ENCODE measurements at places on chromosomes 7 and 10. TPM values are rescaled to one million over a fixed set of nuclear protein-coding genes. Genes with fewer than 3 reads are reported as not detected.

ITPRIP gene
- total RNA-seq = 25.6 TPM

HYAL4 gene
- total RNA-seq = not detected

VAX1 gene
- not detected for total RNA-seq

MAP3K8 gene
- 5.2 TPM for total RNA-seq

MAPK8 gene
- total RNA-seq = 34.2 TPM

TMEM229A gene
- 0.15 TPM for total RNA-seq

NPC1L1 gene
- 0.17 TPM for total RNA-seq

GRCh38 chr10:119368991-119369869, 161.9 kb downstream of the GRK5 start:
- H3K27ac ChIP-seq = peak overlapping the region; percentile 90
- H3K27me3 ChIP-seq = no peaks in the 10 kb centered on the region
- H3K4me3 ChIP-seq = no peak overlapping the region

GRCh38 chr7:76315364-76315763, 12.9 kb downstream of the HSPB1 start:
- H3K27me3 ChIP-seq = no peaks in the 10 kb centered on the region
- no peaks in the 10 kb centered on the region for H3K36me3 ChIP-seq
- H3K27ac ChIP-seq = no peak overlapping the region
- H3K4me1 ChIP-seq = peaks cover 11% of the 10 kb centered on the region

DNA sequence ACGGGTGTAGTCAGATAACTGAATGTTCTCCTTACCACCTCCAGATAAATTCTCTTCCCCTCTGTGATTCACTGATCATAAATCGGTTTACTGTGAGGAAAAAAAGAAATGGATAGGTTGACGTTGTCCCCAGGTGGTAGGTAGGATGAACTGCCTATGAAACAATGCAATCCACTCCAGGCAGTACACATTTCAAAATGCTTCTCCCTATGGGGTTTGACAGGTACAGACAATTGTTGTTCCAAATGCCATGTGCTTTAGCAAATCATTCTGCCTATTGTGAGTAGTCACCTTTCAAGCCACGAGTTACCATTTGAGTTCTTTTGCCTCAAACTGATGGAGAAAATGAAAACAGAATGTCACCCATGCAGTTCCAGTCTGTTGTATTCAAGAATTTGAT, 21.8 kb downstream of the VIM start:
- DNase-seq = no peak
- no peak overlapping the region for H3K4me3 ChIP-seq
- H3K4me1 ChIP-seq = no peaks in the 10 kb centered on the region
- H3K27me3 ChIP-seq = no peaks in the 10 kb centered on the region
- no peaks in the 10 kb centered on the region for H3K36me3 ChIP-seq

DNA sequence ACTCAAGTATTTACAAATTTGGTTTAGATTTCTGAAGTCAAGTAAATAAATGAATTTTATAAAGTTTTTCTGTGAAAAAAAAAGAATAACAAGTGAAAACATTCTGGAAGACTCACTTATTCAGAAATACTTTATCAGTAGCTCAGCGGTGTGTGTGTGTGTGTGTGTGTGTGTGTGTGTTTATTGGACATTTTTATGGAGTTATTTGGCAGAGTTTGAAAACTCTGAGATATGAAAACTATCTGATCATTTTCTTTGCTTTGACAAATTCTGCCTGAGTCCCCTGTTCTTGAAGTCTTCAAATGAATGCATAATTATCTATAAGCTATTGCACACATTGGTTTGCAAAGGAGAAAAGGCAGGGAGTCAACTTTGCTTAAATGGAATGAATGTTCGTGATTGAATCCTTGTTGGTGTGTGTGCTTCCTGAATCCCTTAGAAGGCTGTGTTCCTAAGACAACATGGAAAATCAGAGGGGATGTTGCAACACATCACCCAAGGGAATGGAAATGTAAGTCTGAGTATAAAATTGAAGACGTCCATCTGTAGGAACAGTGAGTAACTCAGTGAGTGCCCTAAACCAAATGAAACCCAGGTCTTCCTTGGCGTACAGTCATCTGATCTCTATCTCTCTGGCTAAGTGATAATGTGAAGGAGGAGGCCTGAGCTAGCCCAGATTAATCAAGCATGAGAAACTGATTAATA, 160.9 kb downstream of the REEP3 start:
- H3K4me3 ChIP-seq = no peak overlapping the region
- H3K27me3 ChIP-seq = no peaks in the 10 kb centered on the region

DNA sequence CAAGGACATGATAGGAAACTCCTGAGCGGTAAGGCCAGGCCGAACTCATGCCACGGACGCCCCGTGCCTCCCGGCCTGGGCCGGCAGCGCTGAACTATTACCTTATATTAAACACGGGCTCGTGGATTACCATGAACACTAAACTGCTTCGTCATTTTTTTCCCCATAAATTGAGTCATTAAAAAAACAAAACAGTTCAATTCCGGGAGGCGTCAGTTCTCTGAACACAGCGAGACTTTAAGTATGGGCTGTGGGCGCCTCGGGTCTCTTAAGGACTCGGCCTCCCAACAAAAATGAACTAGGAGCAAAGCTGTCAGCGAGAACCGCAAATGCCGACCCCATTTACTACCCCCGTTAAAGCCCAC, 519 bp downstream of the PITRM1 start:
- peak overlapping the region; percentile 63 for H3K4me3 ChIP-seq
- DNase-seq = no peak
- no peaks in the 10 kb centered on the region for H3K27me3 ChIP-seq
- peaks cover 31% of the 10 kb centered on the region for H3K36me3 ChIP-seq
- H3K27ac ChIP-seq = peak overlapping the region; percentile 43

GRCh38 chr10:1449021-1449420, 288.3 kb downstream of the ADARB2 start:
- H3K27me3 ChIP-seq = no peaks in the 10 kb centered on the region
- no peak overlapping the region for H3K4me3 ChIP-seq
- no peaks in the 10 kb centered on the region for H3K4me1 ChIP-seq
- no peak for DNase-seq
- H3K27ac ChIP-seq = no peak overlapping the region
- no peaks in the 10 kb centered on the region for H3K36me3 ChIP-seq

GRCh38 chr10:87507879-87508483, 3.3 kb downstream of the MINPP1 start:
- peaks cover 14% of the 10 kb centered on the region for H3K4me1 ChIP-seq
- H3K27ac ChIP-seq = no peak overlapping the region
- DNase-seq = no peak
- no peaks in the 10 kb centered on the region for H3K27me3 ChIP-seq
- peaks cover 51% of the 10 kb centered on the region for H3K36me3 ChIP-seq

DNA sequence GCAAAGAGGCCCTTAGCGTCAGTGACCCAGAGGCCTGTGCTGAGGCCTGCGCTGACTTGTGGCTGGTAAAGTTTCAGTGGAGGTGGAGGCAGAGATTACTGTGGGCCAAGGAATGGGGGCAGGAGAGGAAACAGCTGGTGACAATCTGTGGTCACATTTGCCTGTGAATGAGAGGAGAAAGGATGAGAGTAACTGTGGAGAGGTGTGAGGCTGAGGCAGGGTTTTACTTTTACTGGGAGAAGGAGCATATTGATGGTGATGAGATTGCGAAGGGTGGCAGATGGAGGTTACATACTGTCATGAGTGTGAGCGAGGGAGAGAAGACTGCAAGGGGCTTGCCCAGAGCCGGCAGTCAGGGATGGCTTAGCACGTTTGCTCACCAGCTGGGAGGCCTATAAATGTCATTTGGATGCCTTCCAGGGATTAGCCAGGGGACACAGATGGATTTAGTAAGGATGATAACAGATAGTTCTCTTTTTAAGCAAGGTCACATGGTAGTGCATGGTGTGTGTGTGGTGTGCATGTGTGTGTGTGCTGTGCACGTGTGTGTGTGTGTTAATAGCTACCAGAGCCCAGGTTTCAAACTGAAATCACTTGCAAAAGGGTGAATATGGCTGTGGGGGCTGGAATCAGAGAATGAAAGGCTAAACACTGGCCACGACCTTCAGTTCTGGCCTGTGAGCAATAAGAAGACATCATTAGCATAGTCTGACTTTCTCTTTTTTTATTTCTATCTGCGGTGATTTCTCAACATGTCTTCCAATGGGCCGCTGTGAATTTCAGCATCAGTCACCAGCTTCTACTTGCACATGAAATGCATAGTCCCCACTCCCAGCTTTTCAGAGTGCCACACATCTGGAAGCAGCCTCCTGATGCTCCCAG, 291.5 kb upstream of the ZNF32 start:
- no peaks in the 10 kb centered on the region for H3K36me3 ChIP-seq
- peaks cover 34% of the 10 kb centered on the region for H3K4me1 ChIP-seq
- no peaks in the 10 kb centered on the region for H3K27me3 ChIP-seq
- no peak for DNase-seq
- H3K27ac ChIP-seq = no peak overlapping the region
- no peak overlapping the region for H3K4me3 ChIP-seq

DNA sequence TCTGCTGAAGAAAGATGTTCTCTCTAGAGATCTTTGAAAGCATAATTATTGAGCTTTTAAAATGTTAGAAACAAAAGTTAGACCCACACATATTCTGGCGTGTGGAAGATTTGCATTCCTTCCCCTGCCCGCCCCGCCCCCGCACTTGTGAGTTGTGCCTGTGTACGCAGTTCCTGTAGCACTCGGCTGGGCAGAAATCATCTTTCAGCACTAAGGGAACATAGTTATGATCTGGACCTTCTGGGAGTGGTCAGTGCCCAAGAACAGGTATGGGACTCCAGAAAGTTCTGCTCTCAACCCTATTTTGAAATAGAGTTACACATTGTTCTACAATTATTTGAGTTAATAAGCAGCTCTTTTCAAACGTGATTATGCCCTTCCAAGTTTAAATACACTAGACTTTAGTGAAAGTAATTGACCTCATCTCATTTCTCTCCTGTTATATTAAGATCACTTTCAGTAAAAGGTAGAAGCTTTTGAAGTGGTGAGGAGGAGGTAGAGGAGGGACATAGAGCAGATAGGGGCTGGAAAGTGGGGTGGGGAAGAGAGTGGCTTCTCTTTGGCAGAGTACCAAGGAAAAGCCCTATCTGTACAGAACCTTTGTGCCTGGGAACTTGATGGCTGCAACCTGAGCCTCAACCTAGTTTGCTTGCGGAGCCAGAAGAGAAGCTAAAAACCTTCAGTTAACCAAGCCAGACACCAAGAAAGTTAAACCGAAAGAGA, 5.7 kb downstream of the BLVRA start:
- DNase-seq = peak; percentile 44
- no peaks in the 10 kb centered on the region for H3K36me3 ChIP-seq

DNA sequence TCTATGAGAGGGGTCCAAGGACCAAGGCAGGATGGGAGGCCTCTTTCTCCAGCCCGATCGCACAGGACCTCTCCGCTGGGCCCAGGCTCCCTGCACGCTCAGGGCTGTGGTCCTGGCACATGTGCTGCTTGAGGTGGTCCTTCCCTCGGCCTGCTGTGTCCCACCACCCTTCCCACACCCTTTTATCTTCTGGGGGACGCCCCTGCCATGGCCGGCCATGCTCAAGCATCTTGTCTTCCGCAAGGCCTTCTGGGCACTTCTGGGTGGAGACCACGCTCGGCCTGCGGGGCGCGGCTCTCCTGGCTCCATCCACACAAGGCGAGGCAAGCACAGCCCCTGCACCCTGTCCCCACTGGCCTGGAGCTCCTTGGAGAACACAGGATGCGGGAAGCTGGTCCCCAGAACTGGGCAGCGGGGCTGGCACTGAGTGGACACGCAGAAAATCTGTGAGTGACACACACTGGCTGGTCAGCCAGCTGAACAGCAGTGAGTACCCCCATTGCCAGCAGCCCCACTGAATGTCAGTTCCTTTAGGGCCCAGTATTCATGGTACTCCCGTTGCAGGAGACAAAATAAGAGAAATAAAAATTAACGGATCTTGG, 115.9 kb downstream of the TCERG1L start:
- H3K4me3 ChIP-seq = no peak overlapping the region
- no peaks in the 10 kb centered on the region for H3K4me1 ChIP-seq
- no peak for DNase-seq
- H3K36me3 ChIP-seq = no peaks in the 10 kb centered on the region
- H3K27me3 ChIP-seq = no peaks in the 10 kb centered on the region

- DNase-seq = no peak
- H3K4me3 ChIP-seq = no peak overlapping the region
- H3K4me1 ChIP-seq = no peaks in the 10 kb centered on the region
- H3K36me3 ChIP-seq = no peaks in the 10 kb centered on the region
- no peak overlapping the region for H3K27ac ChIP-seq
Observed at GRCh38 chr7:26370011-26370410, 78.3 kb downstream of the SNX10 start.

- H3K4me1 ChIP-seq = no peaks in the 10 kb centered on the region
- peak overlapping the region; percentile 53 for H3K27ac ChIP-seq
- no peaks in the 10 kb centered on the region for H3K27me3 ChIP-seq
- H3K36me3 ChIP-seq = no peaks in the 10 kb centered on the region
- no peak overlapping the region for H3K4me3 ChIP-seq
Observed at GRCh38 chr10:62456611-62457101, 82.5 kb downstream of the ZNF365 start.

DNA sequence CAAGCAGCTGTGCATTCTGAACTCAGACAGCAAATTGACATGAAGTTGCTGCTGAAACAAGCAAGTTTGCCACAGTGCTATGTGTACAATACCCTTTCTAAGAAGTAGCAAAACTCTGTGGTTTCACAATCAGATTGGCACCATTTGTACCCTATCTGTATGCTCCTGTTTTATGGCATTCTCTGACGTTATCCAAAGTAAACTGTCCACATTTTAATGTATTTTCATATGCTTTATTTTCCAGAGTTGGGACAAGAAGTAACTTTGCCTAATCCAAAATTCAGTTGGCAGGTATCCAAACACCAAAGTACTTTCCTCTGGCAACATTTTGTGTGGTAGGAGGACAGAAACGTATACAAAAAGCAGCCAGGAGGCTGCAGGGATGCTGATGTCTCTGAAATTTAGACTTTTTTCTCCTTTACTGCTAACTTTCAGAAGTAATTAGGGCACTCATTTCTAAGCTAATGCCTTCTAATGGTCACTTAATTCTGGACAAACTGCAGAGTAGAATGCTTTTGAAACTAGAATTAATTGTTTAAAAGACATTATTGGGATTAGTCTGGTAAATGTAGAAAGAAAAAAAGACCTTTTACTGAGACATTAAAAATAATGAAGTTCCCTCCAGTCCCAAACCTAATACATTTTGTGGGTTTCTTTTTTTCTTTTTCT, 414.7 kb upstream of the NRP1 start:
- H3K4me3 ChIP-seq = no peak overlapping the region
- H3K36me3 ChIP-seq = no peaks in the 10 kb centered on the region
- H3K27ac ChIP-seq = peak overlapping the region; percentile 23
- no peak for DNase-seq
- peaks cover 7% of the 10 kb centered on the region for H3K4me1 ChIP-seq

DNA sequence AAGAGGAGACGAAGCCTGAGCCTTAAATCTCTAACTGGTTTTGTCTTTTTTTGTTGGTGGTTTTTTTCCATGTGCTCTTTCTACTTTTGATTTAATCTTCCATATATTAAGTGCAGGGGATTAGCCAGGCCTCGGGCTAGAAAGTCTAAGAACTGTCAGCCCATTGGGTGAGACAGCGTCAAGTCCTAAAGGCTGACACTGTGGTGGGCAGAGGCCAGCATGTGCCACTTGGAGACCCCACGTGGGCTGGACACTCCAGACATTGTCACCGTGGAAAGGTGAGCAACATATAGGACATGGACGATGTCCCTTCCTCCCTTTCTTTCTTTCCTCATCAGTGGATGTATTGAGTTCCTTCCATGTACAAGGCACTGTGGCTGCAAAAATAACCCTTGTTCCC, 129.3 kb downstream of the TMEM178B start:
- no peaks in the 10 kb centered on the region for H3K4me1 ChIP-seq
- H3K27ac ChIP-seq = no peak overlapping the region
- DNase-seq = no peak
- no peaks in the 10 kb centered on the region for H3K36me3 ChIP-seq
- no peak overlapping the region for H3K4me3 ChIP-seq

GRCh38 chr10:48377751-48378530, 71.5 kb downstream of the MAPK8 start:
- H3K4me1 ChIP-seq = no peaks in the 10 kb centered on the region
- H3K27ac ChIP-seq = no peak overlapping the region
- no peak overlapping the region for H3K4me3 ChIP-seq
- no peak for DNase-seq
- H3K36me3 ChIP-seq = no peaks in the 10 kb centered on the region
